ENCODE measurements at places on chromosomes 4 and X. TPM values are rescaled to one million over a fixed set of nuclear protein-coding genes. Genes with fewer than 3 reads are reported as not detected.
A peak's percentile ranks its signal among the peaks of the same experiment; 100 is the strongest.

The SMIM10L2A gene
- total RNA-seq: 1.4 TPM

The EDNRA gene
- total RNA-seq: not detected

The CYLC1 gene
- not detected for total RNA-seq

DNA sequence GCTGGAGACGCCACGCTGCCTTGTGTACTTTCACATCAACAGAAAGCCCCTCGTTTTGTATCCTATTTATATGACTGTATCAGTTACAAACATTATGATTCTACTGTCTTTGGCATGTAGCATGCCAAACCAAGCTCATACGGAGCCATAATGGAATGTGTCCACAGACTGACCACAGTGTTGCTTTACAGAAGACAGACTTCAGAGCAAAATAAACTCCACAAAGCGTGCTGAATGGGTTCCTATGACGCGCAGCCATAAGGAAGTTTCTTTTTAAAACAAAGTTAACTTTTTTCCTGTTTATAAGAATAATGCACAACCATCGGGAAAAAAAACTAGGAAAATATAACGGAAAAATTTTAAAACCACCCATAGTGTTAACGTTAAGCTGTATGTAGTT lies 136.0 kb downstream of the STOX2 start:
- DNase-seq: no peak

DNA sequence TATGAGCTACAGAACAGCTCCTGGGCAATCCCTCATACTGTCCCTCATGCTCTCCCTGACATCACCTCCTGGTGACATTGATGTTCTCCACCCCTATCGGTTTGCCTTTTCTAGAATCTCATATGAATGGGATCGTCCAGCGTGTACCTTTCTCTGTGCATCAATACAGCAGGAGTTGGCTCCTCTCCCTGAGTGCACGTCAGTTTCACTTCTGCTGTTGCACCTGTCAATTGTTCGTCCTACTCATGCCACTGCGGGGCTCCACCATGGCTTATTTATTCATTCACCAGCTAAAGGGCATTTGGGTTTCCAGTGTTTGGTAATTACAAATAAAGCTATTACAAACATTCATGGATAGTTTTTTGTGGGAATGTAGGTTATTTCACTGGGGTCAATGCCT lies 269.1 kb upstream of the ZFP42 start:
- DNase-seq: no peak

DNA sequence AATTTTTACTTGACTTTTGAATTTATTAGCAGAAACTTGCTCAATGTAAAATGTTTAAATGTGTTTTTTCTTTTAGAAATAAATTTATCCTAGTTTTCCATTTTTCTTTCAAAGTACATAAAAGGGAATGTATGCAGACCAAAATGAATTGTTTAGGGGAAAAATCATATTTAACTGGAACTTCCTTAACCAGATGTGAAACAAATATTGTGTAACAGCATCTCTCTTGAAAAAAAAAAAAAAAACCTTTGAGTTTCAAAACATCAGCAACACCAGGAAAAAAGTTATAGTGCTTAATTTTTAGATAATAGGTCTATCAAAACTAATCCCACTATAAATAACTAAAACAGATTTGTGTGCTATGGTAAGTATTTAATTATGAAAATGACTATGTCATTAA lies 14.5 kb upstream of the CCNA2 start:
- no peak for DNase-seq

GRCh38 chrX:150897421-150898320 lies 797 bp downstream of the CD99L2 start:
- peak; percentile 2 for DNase-seq
